ENCODE measurements at places on chromosomes 2 and 18.

- no peak for DNase-seq
Measured at GRCh38 chr2:86704459-86704971, 15.6 kb upstream of the RMND5A start.

DNA sequence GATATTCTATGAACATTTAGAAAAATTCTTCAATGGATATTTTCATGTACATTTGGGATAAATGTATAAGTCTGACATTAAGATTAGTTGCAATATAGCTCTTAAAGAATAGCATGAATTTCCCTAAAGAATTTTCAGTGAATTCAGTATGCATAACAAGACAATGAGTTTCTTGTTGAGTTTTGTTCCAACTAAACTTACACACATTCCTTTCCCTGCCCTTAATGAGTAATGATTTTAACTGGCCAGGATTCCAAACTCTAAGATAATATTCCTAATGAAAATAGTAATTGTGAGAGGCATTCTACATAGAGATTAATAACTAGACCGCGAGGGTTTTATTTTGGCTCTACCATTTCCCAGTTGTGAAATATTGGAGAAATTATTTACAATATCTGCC is 390.3 kb upstream of the GALNT5 start:
- no peak for DNase-seq

GRCh38 chr2:8268172-8268783 is 413.6 kb upstream of the ID2 start:
- DNase-seq, result no peak

GRCh38 chr2:150341982-150342680 is 145.3 kb downstream of the RND3 start:
- no peak for DNase-seq

GRCh38 chr2:152200565-152201465 is 25.3 kb upstream of the STAM2 start:
- DNase-seq, result no peak

- no peak for DNase-seq
Measured at GRCh38 chr2:241008711-241009121, 10.3 kb downstream of the SNED1 start.

GRCh38 chr18:48525671-48526070 is 13.2 kb upstream of the CTIF start:
- no peak for DNase-seq

DNA sequence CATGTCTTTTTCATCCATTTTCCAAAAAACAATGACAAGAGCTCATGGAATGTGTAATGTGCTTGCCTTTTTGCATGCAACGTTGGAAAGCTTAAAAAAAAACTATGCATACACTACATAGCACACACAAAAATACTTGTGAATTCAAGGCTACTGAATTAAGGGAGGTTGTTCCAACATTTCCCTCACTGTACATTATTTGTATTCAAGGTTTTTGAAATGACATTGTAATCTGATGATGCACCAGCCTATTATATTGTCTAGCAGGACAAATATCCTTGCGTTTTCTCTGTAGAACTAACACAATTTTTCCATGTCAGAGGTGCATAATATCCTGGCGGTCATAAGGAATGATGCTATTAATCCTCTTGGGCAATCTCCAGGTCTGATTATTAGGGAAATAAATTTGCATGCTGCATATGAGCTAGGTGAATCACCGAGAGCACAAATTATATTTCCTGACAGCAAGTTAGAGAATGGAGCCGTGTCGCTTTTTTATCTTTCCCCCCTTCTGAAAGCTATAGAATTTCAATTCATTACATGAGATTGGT is 836.9 kb upstream of the FANCL start:
- DNase-seq, result no peak

DNA sequence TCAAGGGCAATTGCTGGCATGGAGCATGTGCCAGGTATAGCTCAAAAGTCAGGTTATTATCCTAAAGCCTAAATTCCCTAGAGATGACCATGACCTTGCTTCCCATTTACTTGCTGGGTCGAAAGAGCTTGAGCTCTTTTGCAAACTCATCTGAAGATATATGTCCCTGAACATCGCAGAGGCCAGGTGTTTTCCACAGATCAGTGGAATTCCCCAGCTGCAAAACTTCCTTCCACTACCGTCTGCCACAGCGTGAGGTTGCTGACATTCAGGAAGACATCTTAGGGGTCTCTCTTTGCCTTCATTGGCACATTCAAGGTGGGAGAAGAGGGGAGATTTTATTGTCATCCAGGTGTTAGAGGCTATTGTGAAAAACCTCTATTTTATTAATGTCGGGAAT is 171.0 kb downstream of the MIB1 start:
- no peak for DNase-seq

GRCh38 chr2:114384441-114384840 is 58.0 kb upstream of the DPP10 start:
- no peak for DNase-seq

- no peak for DNase-seq
Measured at GRCh38 chr2:45771261-45771660, 119.8 kb downstream of the PRKCE start.

DNA sequence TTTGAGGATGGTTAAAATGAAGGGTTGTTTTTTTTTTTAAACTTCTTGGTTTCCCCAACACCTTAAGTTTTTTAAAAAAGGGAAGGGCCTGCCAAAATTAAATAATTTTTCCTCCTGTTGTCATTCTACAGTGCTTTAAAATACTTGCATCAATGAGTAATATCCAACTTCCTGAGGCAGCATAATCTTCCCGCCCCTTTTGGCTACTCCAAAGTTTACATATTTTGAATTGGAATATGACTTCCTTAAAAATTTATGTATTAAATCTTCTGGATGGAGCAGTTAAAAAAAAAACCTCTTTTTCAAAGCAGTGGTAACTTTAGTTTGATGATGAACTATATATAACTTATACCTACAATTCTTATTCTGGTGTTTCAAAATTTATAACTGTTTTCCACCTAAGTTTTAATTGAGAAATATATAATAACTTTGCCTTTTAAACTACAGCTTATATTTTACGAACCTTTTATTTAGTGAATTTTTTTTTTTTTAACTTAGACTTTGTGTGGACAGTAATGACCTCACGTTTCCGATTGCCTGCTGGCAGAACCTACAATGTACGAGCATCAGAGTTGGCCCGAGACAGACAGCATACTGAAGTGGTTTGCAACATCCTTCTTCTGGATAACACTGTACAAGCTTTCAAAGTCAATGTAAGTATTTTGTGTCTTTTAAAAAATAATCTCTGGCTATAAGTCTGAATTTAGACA is 49.8 kb downstream of the PTPN4 start:
- no peak for DNase-seq

GRCh38 chr18:13653746-13654433 is 72.5 kb downstream of the FAM210A start:
- no peak for DNase-seq

- no peak for DNase-seq
Measured at GRCh38 chr2:191885098-191885497, 38.2 kb upstream of the CAVIN2 start.

DNA sequence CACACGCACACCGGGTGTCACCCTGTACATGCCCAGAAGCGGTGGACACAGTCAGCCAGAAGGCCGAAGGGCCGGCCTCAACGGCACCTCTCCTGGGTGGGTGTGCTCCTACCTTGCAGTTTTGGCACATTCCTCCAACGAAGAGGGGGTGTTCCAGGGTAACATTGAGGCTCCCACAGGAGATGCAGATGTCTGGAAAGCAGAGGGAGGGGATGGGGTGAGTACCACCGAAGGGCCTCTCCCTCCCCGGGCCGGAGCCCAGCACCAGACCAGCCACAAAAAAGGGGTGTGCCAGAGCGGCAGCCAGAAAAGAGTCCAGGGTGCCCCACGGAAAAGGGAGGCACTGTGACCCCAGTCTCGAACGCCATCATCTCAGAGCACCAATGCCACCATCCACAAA is 76.8 kb upstream of the POMC start:
- no peak for DNase-seq
